Cerebellum (tissue), 4 donors: ENCODE measurements at places on chromosomes 2 and 18. TPM values are rescaled to one million over a fixed set of nuclear protein-coding genes. Genes with fewer than 3 reads are reported as not detected.

UGT1A6 gene
- total RNA-seq, result not detected

TNS1 gene
- total RNA-seq, result 18.7 TPM

MAP2 gene
- total RNA-seq, result 502 TPM

MATN3 gene
- 3.1 TPM for total RNA-seq
